ENCODE measurements at places on chromosomes 1 and 21. TPM values are rescaled to one million over a fixed set of nuclear protein-coding genes. Genes with fewer than 3 reads are reported as not detected.

Gene CD52
- not detected for total RNA-seq

Gene SMCP
- not detected for total RNA-seq

Gene AVPR1B
- not detected for total RNA-seq

Gene JTB
- 103 TPM for total RNA-seq

Gene AKR7A2
- 53.3 TPM for total RNA-seq

Gene FOXD2
- total RNA-seq = 0.39 TPM

Gene IGFN1
- total RNA-seq = 0.41 TPM

Gene TINAGL1
- 0.55 TPM for total RNA-seq

Gene ZFYVE9
- 7.0 TPM for total RNA-seq

Gene SLC22A15
- total RNA-seq = 0.58 TPM

Gene LGR6
- 0.92 TPM for total RNA-seq

Gene AADACL3
- total RNA-seq = not detected

Gene ZNF697
- 1.7 TPM for total RNA-seq

Gene RGS13
- not detected for total RNA-seq

Gene F13B
- total RNA-seq = 0.08 TPM

Gene KLHDC7A
- total RNA-seq = 1.3 TPM

Gene SLC5A3
- 2.2 TPM for total RNA-seq

Gene SYT11
- total RNA-seq = 1.2 TPM

Gene TMEM82
- not detected for total RNA-seq

Gene GJA9
- total RNA-seq = not detected

Gene CYP2J2
- not detected for total RNA-seq

All from A549 treated with AZD2906 at 1 μM for 4 hours (cell line).